ENCODE measurements at places on chromosomes 2 and 18.
A peak's percentile ranks its signal among the peaks of the same experiment; 100 is the strongest.

- DNase-seq, result no peak
Measured at GRCh38 chr2:129585760-129586159, 393.7 kb upstream of the RAB6C start.

GRCh38 chr18:54392543-54393023 lies 34.9 kb downstream of the C18orf54 start:
- peak; percentile 64 for DNase-seq

GRCh38 chr18:63907664-63908063 lies at the start of gene SERPINB10:
SERPINB10 (plus strand) TSS chr18:63907958; CDS start chr18:63915511, 7,553 bp downstream.
- DNase-seq, result no peak

DNA sequence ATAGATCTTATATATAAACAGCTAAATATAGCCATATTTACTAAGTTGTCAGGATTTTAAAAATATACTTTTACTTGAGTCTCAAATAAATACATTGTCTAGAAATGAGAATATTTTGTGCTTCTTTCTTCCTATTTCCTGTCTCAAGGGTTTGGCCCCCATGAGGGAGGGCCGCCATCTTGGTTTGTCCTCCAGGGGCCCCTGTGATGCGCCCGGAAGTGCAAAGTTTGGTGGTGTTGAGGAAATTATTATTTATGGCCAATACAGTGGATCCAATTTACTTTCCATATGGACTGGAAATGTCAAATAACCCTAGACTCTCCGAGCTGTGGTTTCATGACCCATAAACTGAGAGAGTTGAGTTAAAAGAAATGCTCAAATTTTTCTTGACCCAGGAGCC lies 104.7 kb upstream of the OTOS start:
- no peak for DNase-seq

GRCh38 chr2:183070942-183071844 lies 7.4 kb upstream of the DUSP19 start:
- peak; percentile 30 for DNase-seq

- DNase-seq, result no peak
Measured at GRCh38 chr2:161017780-161018470, 142.3 kb upstream of the TANK start.

GRCh38 chr2:37711308-37711731 lies 39.9 kb upstream of the CDC42EP3 start:
- DNase-seq, result peak; percentile 99

GRCh38 chr18:37380546-37381110 lies 185.0 kb downstream of the CELF4 start:
- no peak for DNase-seq

DNA sequence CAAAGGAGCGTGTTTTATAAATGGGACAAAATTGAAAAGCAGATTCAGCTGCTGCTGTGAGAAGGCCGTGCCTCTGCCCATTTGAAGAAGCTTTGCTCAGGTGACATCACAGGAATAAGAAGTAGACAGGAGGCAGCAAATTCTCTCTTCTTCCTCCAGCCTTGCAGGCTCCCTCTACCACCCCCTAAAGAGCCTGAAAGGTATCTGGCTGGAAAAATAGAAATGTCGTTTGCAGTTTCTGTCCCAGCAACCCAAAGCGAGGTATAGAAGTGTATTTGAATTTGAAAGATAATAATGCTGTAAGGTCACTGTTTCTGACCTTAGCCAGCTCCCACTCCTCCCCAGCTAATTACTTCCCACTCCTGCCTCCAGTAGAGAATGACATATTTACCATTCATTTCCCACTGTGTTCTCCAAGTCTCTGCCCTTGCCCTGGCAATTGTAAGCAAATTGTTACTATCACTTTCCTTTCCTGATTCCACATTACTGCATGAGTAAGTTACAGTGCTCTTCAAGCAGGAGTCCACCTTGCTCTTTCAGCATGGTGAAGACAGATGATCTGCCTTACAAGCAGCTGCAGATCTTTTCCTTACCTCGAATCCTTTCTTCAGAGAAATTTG lies 56.8 kb upstream of the RASGRP3 start:
- no peak for DNase-seq

GRCh38 chr2:239734436-239735005 lies 290.6 kb downstream of the NDUFA10 start:
- no peak for DNase-seq

DNA sequence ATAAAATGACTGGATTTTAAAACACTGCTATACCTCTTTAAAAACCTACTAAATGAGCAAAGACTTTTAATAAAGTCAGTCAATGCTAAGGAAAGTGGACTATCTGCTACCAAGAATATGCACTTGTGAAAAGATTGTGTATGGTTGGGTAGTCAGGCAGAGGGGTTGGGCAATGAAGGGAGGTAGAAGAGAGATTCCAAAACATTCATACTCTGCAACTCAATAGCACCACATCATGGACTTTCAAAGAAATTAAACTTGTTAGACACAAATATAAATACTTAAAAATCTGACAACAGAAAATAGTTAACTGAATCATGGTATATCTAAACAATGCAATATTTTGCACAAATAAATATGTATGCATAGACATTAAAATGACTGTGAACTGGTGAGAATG lies 139.9 kb upstream of the MAPRE2 start:
- DNase-seq, result no peak

All from fibroblast of skin of right biceps (primary cell).